Fibroblast of lung (primary cell): ENCODE measurements at places on chromosomes 13 and 19.

- DNase-seq: peak; percentile 32
These were observed 273.7 kb downstream of the DIAPH3 start for GRCh38 chr13:59890054-59890453.

- DNase-seq: peak; percentile 52
These were observed 1.6 kb downstream of the GATAD2A start for GRCh38 chr19:19406878-19407632.

DNA sequence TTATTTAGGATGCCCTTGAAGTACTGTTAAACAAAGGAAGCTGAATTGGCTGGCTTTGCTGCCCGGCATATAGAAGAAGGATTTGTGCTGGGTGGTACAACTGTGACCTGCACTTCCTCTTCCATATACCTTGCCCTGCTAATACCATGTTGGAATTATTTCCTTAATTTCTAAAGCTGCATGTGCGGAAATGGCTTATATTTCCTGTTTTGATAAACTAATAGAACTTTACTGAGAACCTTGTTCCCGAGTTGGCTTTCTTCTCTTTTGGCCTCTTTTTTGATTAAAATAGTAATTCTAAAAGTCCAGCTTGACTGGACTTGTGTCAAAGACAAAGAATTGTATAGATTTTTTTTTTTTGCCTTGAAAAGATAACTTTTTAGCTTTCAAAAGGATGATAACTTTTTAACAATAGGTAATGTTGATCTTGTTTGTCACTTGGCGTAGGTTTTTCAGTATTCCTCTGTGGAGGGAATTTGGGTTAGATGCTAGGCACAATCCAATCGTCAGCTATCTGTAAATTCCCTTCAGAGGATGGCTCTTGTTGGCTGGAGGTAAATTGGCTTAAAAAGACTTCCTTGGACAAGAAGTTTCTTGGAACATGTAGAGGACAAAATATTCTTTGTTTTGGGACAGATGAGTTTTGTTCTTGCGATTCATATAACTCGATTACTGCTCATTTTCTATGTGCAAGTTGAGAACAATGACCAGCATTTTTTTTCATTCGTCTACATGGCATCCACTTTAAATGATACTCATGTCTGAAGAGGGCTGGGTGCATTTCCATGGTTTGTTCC lies 41.4 kb downstream of the COL4A2 start:
- DNase-seq: no peak

- no peak for DNase-seq
These were observed 72.1 kb upstream of the MYCBP2 start for GRCh38 chr13:77398825-77399620.

GRCh38 chr13:85797311-85797710 lies 1.9 kb downstream of the SLITRK6 start:
- no peak for DNase-seq

GRCh38 chr13:82447416-82448077 lies 1434.7 kb downstream of the SLITRK1 start:
- no peak for DNase-seq

- no peak for DNase-seq
These were observed 67.3 kb downstream of the ATP11A start for GRCh38 chr13:112756967-112757758.

DNA sequence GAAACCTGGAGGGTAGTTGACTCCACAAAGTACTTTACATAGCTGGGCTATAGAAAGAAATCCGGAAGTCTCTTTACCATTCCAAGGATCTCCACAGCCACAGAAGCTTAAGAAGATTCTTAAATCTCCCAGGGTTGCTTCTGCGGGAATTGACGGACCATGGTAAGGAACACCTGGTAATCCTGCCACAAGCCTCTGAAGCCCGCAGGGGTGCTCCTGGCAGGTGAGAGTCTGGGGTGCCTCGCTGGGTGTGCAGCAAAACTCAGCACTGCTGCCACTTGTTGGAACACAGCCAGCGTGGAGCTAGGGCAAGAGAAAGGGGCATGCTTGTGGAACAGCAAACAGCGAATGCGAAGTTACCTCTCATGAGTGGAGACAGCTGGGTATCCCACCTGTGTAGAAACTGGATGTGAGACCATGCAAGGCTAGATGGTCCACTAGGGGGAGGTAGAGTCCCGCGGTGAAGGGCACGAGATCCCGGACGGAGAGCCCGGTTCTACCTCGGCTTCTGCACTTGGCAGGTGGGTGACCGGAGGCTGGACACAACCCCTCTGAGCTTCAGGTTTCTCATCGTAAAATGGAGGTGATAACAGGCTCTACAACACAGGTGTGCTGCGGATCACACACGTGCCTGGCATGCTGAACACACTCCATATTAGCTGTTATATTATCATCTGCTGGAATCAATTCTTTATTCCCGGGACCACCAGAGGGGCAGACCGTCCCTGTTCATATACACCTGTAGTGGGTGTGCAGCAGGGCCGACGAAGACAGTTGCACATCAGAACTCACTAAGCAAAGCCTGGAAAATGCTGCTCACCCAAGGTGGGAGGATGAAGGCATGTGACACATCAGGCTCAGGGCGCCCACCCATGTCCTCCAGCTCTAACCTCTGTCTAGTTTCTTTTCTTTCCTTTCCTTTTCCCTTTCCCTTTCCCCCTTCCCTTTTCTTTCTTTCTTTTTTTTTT lies 24.1 kb upstream of the UBAC2 start:
- DNase-seq: peak; percentile 53

GRCh38 chr19:13622766-13623715 lies 116.8 kb upstream of the CACNA1A start:
- DNase-seq: no peak

DNA sequence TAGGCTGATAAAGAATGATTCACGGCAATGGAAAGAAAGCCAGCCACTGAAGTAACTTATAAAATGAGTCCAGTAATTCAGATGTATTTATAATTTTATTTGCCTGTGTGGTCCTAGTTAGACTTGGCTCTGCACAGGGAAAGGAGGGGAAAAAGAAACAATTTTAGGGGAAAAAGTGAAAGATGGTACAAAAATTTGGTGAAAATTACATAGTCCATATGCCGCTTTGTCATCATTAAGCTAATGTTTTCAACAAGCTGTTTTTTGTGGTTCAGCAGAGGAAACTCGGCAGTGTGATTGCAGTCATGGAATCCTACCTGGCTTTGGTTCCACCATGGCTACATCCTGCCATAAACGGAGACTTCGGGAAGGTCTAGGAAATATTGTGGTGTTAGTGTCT lies 301.9 kb downstream of the ATP8A2 start:
- DNase-seq: no peak

- no peak for DNase-seq
These were observed 44.1 kb upstream of the ZNF780A start for GRCh38 chr19:40134866-40135265.

DNA sequence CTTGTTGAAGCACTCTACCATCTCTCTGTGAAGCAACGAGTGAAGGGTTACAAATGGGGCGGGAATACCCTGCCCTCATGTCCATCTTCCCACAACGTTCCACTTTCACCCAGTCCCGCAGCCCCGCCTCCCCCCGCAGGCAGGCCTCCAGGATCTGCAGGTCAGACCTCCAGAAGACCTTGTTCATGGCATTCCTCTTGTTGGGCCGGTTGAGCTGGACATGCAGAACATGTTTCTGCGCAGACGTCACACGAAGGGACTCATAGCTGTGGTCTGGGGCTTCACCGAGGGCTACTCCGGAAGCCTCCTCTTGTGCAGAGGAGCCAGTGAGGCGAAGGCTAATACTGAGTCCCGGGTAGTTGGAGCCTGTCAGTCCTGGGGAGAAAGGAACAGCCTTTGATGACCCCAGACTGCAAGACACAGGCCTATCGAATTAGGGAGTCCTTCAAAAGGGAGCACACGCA lies 420 bp downstream of the ECH1 start:
- DNase-seq: peak; percentile 98

GRCh38 chr13:103703246-103703645 lies 637.0 kb upstream of the SLC10A2 start:
- no peak for DNase-seq

- DNase-seq: peak; percentile 73
These were observed 207.8 kb downstream of the RFC3 start for GRCh38 chr13:34025746-34026145.

DNA sequence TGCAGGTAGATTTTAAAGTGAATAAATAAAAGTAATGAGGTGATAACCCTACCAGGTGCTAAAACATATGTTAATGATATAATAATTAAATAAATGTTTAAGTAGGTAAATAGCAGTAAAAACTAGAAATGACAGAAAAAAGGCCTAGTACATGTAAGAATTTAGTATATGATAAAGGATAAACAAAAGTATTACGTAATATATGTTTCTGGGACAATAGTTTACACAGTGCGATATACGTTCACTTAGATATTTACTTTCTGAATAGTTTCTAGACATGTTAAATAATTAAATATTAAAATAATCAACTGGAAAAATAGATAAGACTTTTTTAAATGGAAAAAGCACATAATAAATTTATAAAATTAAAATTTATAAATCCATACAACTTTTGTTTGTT lies 340.9 kb downstream of the LIG4 start:
- no peak for DNase-seq

DNA sequence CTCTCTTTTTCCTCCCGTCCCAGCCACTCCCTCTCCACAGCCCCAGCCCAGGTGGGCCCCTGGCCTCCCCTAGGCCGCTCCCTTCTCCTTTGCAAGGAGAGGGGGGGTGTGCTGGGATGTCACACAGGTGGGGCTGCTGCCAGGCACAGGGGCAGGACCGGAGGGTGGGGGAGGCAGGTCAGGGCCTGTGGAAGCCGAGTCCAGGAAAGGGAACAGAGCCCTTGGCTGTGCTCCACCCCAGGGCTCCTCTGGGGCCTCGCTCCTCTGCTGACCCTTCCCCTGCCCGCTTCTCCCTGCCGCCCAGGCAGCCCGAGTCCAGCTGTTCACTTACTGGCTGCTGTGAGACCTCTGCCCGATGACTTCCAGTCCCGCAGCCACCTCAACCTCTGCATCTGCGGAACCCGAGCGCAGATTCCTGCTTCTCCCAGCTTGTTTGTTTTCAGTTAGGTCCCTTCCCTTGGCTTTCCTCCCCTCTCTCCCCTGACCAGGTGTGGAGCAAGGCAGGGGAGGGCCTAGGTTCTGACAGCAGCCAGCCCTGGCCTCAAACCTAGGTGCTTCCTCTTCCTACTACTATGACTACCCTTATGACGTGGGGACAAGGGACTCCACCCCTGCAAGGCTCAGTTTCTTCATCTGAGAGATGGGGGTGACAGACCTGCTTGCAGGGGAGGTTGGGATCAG lies 850 bp upstream of the KLK11 start:
- no peak for DNase-seq

- peak; percentile 28 for DNase-seq
These were observed 11.9 kb upstream of the C13orf42 start for GRCh38 chr13:51122868-51123566.

GRCh38 chr13:69487576-69487975 lies 620.0 kb upstream of the ATXN8OS start:
- DNase-seq: peak; percentile 0

- no peak for DNase-seq
These were observed 12.2 kb downstream of the NFIX start for GRCh38 chr19:13007292-13008045.

GRCh38 chr19:58558623-58559274 lies 338 bp upstream of the UBE2M start:
- DNase-seq: peak; percentile 96

GRCh38 chr13:112838842-112839117 lies 130.2 kb upstream of the MCF2L start:
- no peak for DNase-seq

- DNase-seq: no peak
These were observed 458.4 kb downstream of the EFNB2 start for GRCh38 chr13:106077017-106077416.

DNA sequence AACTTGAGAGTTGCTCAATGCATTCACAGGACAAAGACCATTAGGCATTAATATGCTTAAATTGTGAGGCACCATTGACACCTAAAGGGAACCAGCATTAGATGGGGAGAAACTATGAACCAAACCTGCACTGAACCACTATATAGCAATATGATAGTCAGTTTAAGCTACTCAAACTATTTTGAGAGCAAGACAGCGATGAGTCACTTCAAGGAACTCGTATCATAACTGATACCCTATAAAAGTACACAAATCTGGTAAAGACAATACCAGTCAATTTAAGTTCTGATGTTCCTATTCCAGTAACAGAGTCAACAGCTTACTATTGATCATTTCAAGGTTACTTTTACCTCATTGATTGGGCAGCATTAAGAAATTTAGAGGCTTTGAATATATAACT lies 151.3 kb upstream of the ATXN8OS start:
- no peak for DNase-seq

DNA sequence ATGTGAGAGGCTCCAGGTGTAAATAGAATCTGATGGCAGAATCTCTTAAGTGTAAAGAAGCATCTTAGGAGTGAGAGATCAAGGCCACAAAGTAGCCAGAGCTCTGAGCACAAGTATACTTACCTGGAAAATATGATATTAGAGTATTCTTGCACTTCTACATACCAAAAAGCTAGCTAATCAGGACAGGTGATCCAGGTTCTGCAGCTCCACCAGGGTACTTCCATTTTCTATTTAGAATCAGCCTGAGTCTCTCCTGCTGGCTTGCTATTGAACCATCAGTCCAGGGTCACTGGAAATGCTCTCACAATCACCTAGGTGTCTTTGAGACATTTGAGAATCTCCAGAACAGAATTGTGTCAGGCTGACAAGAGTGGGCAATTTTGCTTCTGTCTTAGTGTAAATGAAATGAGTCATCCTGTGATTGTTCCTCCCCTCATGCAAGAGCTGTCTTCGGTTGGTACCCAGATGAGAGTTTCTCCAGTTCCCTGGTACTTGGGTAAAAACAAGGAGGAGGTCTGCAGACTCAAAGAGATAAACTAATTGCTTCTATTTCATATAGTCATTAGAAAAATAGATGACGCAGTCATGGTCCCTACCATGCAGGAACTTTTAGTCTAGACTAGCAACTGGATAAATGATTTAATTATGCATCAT lies 14.6 kb downstream of the ZNF254 start:
- DNase-seq: no peak

DNA sequence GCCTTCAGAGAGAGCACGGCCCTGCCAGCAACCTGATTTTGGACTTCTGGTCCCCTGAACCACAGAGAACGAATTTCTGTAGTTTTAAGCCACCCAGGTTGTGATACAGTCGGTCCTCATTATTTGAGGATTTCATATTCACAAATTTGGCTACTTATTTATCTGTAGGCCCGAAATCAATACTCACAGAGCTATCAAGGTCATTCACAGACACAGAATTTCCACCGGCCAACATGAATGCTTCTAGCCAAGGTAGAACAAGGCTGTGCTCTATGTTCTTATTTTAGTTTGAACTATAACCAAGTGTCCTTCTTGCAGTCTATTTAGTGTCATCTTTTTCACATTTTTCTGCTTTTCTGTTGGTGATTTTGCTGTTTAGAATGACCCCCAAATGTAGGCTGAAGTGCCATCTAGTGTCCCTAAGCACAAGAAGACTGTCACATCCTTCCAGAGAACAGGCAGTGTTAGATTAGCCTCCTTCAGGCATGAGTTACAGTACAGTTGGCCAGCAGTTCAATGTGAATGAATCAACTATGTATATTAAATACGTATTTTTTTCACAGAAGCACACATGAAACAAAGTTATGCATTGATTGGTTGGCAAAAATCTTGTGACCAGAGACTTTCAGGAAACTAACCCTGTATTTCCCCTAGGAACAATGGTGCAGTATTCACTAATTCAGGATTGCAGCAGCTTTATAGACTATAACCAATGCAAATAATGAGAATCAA lies 63.5 kb downstream of the C13orf42 start:
- DNase-seq: no peak

- peak; percentile 82 for DNase-seq
These were observed 14.9 kb downstream of the HNRNPM start for GRCh38 chr19:8459520-8460270.

- peak; percentile 45 for DNase-seq
These were observed 9.1 kb downstream of the UBE2L5 start for GRCh38 chr13:30431269-30431940.
